CD4-positive, alpha-beta memory T cell (primary cell): ENCODE measurements at places on chromosomes 1 and 21. TPM values are rescaled to one million over a fixed set of nuclear protein-coding genes. Genes with fewer than 3 reads are reported as not detected.

GRCh38 chr1:27961646-27962221 lies 2.0 kb downstream of the XKR8 start:
- DNase-seq = no peak

DNA sequence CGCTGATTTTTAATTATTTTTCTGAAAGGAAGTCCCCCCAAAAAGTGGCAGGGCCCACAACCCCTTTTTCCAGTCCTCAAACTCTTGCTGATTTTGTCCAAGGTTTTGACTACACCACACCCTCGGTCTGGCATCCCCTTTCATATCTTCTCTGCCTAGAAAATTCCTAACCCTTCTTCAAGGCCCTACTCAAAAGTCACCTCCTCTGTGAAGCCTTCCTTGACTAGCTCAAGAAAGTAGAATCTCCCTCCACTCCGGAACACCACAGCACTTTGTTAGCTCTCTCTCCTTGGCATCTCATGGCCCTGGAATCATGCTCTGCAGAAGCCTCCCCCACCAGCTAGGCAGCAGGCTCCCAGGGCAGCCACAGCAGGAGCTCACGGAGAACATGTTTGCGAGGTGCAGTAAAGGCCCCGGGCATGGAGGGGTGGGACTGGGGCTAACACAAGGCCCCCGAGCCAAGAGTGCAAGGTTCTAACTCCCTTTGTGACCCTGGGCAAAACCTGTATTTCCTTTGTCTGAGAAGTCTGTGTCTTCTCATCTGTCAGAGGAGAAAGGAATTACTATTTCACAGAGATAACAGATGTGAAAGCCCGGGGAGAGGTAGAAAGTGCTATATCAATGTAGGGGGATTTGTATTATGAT lies 17.7 kb upstream of the S100A7 start:
- DNase-seq = no peak

GRCh38 chr1:185825556-185825955 lies 91.4 kb downstream of the HMCN1 start:
- DNase-seq = no peak

DNA sequence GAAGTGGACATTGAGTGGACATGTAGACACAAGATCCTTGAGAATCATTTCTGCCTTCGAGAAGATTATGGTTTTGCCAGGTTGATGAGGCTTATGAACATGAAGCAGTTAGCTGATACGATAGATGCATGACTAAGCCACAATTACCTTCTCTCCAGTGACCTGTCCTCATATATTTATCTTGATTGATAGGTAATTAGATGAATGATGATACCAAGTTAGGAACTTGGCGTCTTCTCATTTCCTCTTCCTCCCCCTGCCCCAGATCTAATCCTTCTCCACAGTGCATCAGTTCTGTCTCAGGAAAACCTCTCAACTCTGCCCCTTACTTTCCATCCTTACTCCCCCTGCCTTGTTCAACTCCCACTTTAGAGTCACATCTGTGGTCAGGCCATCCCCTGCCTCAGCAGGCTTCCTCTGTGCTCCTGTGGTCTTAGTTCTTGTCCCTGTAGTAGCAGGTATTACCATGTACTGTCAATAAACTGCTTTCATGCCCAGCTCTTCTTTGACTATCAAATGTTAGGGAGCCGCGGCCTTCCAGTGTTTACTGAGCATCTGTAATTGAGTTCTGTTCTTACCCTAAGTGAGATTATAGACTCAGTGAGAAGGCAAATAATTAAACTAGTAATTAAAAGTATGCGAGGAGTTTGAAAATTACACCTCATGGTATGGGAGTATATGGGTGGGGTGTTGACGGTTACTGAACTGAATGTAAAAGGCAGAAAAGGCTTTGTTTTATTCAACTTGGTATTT lies 5.1 kb downstream of the ST6GALNAC3 start:
- no peak for DNase-seq

DNA sequence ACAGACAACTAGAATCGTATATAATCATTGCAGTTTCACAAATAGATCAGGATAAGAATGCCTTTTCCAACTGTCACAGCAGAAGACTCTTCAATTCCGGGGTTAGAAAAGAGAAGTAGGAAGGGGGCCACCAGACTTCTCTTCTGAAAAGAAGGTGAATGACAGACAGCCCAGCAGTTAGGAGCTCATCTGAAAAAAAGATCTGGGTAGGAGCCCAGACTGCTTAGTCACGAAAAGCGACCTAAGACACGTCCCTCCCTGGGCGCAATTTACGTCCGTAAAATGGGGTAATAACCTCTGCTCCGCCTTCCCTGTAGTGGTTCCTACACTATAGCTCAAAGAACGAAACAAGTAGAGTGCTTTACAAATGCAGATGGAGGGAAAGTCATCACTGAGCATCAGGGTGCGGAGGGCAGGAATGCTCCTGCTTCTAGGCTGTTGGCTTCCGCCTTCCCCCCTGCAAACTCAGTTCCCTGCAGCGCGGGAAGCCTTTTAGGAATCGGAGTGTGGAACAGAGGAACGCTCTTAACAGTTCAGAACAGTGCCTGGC lies 582 bp downstream of the ORC1 start:
- peak; percentile 58 for DNase-seq

DNA sequence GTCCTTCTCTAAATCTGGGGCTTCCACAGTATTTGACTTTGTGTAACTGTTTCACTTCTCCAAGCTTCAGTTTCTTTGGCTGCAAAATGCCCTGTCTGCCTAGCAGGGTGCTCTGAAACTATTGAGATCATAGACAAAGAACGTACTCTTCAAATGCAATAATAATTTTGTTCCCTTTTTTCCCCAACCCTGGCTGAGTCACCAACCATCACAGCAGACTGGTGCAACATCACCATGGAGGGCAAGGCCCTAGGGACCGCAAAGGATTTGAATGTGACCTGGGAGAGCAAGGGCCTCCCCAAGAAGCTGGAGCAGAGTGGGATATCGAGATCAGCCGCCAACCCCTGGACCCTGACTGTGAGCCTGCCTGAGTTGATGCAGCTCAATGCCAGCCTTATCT lies 115.0 kb downstream of the FCRL5 start:
- no peak for DNase-seq

Gene LCE3D
- total RNA-seq = not detected
